ENCODE measurements at places on chromosomes 5 and 9.

GRCh38 chr9:72871685-72872084 is 81.2 kb downstream of the ALDH1A1 start:
- peak; percentile 16 for DNase-seq

DNA sequence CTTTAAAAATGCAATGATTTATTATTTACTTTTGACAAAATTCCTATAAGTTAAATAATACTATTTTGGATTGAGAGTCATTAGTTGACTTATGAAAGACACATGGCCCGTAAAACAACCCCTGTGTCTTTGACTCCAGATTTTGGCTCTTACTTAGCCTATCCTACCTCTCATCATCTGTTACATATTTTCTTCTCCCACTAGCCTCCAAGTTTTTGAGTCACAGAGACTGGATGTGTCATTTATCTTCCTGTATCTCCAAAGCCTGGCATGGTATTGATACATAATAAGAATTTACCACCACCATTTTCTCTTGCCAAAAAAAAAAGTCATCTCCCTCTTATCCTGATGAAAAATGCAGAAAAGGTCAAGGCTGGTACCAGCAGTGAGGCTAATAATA is 99.9 kb downstream of the GABRB2 start:
- DNase-seq = peak; percentile 2

GRCh38 chr9:80951675-80952074 is 737.7 kb downstream of the TLE1 start:
- peak; percentile 25 for DNase-seq

GRCh38 chr5:55694152-55694830 is 17.8 kb downstream of the SLC38A9 start:
- no peak for DNase-seq

DNA sequence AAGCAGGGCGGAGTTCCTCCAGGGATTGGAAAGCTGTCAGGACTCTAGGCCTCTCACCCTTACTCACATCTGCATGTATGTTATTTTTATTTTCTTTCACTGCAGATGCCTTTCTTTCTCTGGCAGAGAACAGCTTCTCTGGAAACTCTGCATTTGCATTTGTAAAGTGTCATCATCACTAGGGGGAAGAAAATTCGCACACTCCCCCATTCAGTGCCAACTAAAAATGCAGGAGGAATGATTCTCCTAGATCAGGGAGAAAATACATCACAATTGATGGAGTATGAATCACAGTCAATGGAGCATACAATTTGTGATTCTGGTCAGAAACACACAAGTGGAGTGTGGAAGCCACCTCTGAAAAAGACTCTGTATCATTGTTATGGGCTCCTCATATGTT is 351.4 kb upstream of the FTMT start:
- no peak for DNase-seq

- no peak for DNase-seq
These were observed 14.2 kb upstream of the FRRS1L start for GRCh38 chr9:109181284-109181683.

DNA sequence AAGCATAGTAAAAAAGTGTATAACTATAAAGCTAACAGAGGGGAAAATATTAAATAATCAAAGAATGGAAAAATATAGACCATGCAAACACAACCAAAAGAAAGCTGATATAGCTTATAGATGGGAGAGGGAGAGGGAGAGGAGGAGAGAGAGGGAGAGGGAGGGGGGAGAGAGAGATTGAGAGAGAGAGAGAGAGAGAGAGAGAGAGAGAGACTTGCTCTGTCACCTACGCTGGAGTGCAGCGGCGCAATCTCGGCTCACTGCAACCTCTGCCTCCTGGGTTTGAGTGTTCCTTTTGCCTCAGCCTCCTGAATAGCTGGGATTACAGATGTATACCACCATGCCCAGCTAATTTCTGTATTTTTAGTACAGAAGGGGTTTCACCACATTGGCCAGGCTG is 110.6 kb downstream of the RAPGEF6 start:
- DNase-seq = no peak

DNA sequence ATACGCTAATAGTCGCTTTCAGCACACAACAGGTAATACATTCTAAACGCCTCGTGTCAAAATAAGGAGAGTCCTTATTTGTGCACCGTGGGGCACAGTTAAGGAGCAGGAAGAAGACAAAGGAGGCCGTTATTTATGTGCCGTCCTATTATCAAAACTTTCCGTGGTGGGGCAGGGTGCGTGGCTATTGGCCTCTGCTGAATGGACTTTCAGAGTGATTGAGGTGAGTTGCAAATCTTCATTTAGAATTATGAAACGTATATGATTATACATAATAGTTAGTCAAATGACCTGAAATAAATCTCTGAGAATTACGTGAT is 833 bp downstream of the C5orf24 start:
- DNase-seq = no peak

DNA sequence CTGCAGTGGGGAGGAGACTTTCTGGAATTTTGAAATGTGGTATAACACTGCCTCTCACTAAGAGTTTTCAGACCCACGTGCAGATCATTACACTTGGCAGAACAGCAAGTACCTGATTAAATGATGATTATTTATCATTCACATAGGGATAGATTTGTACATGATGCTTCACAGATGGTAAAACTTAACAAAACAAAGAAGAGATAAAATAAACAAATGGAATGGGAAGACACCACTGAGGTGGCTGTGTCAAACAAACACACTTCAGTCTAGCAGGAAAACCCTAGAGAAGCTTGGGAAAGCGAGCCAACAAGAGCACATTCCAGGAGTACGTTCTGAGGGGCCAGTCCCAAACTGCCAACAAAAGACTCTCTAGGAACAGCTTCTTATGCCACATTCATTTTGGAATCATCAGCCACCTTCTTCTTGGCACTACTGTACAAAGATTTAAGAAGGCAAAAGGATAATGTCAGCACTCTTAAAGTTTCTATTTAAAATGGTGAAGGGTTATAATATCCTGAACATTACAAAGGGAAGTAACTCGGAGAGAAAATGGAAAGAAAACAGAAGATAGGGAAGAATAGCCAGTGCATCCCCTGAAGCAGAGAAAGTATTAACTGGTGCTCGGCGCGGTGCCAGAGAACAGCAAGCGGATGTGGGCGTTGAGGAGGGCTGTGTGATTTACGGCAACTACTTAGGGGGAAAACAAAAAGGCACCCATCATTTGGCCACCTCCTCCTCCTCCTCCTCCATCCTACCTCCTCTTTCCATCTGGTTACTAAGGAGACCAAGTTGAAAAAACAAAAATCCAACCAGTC is 1.6 kb downstream of the MED27 start:
- peak; percentile 74 for DNase-seq
